ENCODE measurements at places on chromosomes 3 and 15. TPM values are rescaled to one million over a fixed set of nuclear protein-coding genes. Genes with fewer than 3 reads are reported as not detected.

The PSMA4 gene
- total RNA-seq: 248 TPM

The TPRG1 gene
- 16.4 TPM for total RNA-seq

The UBA3 gene
- 82.1 TPM for total RNA-seq

The GUCA1C gene
- not detected for total RNA-seq

The P2RY1 gene
- 0.38 TPM for total RNA-seq

The DNAH12 gene
- 0.08 TPM for total RNA-seq

The APOD gene
- total RNA-seq: not detected

The CASR gene
- not detected for total RNA-seq

The NRROS gene
- 23.6 TPM for total RNA-seq

The DYNLT2B gene
- total RNA-seq: 8.8 TPM

The PLA1A gene
- not detected for total RNA-seq

The CCR8 gene
- 2.5 TPM for total RNA-seq

The TLR9 gene
- total RNA-seq: 0.23 TPM

The ROPN1B gene
- total RNA-seq: not detected

Data from activated CD8-positive, alpha-beta memory T cell treated with anti-CD3 and anti-CD28 coated beads for 36 hours (primary cell).